ENCODE measurements at places on chromosomes 2 and 18.

GRCh38 chr2:128422571-128422970 lies 103.9 kb upstream of the HS6ST1 start:
- DNase-seq, result no peak

DNA sequence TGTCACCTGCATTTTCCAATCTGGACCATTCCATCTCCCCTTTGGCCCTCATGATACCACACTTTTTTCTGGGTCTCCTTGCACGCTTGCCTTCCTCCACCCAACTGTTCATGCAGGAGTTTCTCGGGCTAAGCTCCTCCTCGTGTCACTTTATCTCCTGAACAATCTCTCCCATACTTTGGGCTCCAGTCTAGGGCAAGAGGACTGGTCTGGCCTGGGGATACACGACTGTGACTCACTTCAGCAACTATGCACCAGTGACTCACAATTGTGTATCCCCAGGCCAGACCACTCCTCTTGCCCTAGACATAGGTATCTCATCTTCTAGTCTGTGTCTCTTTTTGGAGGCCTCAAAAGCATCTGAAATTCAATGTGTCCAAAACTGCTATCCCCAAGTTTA lies 149.4 kb upstream of the PTPRM start:
- no peak for DNase-seq

DNA sequence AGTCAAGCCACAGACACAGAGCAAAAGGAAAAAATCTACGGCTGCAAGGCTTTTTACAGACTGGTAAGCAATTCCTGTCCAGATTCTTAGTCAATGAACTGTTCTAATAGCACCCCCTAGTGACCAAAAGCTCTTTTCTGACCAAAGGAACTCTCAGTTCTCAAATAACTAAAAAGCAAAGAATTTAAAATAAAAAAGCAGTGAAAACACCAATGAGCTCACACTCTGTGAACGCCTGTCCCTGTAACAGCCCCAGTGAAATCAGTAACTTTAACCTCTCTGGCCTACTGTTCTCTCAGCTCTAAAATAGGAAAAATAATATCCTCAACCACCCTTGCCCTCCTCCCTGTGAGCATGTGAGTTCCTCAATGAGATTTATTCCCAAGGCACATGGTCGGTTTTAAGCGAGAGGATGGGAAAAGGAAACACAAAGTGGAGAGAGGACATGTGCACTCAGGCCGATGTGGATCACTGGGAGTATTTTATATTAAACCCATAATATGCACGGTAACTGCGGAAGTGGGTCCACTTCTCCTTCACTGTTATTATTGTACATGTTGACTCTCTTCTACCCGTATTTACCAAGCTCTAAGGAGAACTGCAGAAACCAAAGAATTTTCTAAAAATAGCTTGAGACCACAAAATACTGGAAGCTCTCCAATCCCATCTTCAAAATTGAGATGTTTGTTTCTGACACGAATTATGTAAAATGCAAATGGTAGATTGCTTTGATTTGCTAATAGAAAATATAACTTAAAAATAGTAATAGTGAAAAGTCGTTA lies 128.5 kb downstream of the STK39 start:
- no peak for DNase-seq

GRCh38 chr18:25141886-25142285 lies 210.1 kb downstream of the ZNF521 start:
- DNase-seq, result no peak

DNA sequence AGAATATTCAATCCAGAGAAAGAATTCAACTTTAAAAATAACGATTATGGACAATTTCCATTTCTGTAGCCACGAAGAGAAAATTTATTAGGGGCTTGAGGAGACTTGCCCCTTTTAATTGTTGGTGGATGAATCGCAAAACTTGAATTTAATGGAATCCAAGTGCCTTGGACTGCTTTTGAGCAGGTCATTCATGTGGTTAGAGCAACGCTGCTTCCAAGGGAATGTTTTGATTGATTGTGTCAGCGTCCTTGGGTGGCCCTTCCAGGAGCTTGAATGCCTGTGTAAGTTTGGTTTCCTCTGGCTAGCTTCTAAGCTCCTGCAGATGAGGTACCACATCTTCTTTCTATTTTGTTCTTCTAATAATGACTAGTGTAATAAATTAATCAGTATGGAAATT lies 213.4 kb downstream of the LTBP1 start:
- DNase-seq, result no peak

GRCh38 chr18:30969670-30970170 lies 72.8 kb downstream of the DSC3 start:
- DNase-seq, result no peak

DNA sequence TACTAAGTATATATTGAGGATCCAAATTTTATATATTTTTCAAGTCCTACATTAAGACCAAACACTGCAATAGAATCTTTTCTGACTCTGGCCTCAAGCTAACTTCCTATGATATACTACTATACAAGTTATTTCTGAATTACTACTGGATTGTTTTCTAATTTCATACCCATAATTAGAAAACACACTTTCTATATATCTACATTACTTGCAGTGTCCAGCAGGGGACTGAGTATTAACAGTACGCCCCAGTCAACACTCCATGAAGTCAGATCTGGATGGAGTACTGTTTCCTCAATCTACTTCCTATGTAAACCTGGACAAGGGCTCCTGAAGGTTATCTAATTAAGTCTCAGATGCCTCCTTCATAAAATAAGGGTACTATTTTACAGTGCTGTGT lies 26.5 kb downstream of the RMP24 start:
- no peak for DNase-seq

DNA sequence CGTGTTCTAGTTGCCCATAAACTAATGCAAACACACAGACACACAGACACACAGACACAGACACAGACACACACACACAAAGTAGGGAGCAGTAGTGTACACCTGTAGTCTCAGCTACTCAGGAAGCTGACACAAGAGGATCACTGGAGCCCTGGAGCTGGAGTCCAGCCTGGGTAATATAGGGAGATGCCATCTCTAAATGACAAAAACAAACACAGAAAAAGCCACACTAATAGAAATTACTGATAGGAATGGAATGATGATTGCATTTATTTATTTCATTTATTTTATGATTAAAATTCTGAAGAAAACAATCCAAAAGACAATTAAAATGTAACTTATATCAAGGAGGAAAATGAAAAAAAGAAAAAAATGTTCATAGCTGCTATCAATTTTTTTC lies 30.8 kb downstream of the TCF4 start:
- no peak for DNase-seq

DNA sequence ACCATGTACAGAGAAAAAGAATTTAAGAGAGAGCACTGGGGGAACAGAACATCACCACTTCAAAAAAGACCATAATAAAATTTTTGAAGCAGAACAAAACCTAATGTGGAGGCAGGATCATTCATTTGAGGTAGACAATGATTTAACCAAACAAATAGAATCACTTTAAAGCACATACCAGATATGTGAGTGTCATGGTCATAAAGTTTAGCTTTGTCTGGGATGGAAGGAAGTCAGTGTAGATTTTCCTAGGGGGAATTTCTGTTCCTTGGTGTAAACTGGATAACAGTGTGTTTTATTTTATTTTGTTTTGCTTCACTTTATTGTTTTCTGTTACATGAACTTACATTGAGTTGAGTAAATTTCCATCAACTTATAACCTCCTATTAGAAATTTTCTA lies 120.8 kb downstream of the CRIM1 start:
- DNase-seq, result no peak

- DNase-seq, result no peak
Observed at GRCh38 chr18:55268628-55269275, 309.5 kb upstream of the CCDC68 start.

DNA sequence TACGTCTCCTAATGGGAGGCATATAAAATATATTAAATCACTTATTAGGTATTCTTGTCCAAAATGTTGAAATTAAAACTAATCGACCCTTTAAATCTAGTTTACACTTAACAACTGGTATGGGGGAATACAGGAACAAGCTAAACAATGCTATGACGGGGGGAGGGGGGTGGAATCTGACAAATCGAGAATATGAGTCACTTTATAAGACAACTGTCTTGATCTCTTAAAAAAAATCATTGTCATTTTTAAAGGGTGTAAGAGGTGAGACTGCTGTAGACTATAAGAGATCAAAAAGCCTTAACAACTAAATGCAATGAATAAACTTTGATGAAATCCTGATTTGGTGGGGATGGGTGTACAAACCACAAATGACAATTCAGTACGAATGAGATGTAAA lies 6.0 kb downstream of the MAP3K2 start:
- no peak for DNase-seq

- DNase-seq, result no peak
Observed at GRCh38 chr2:43123981-43124686, 102.3 kb downstream of the ZFP36L2 start.

- no peak for DNase-seq
Observed at GRCh38 chr18:27865431-27865830, 311.5 kb downstream of the CDH2 start.

- DNase-seq, result no peak
Observed at GRCh38 chr2:99662761-99663341, 173.0 kb upstream of the REV1 start.

- DNase-seq, result no peak
Observed at GRCh38 chr2:112144966-112145365, 6.8 kb downstream of the FBLN7 start.

- DNase-seq, result no peak
Observed at GRCh38 chr2:178666458-178666857, 140.8 kb downstream of the TTN start.

DNA sequence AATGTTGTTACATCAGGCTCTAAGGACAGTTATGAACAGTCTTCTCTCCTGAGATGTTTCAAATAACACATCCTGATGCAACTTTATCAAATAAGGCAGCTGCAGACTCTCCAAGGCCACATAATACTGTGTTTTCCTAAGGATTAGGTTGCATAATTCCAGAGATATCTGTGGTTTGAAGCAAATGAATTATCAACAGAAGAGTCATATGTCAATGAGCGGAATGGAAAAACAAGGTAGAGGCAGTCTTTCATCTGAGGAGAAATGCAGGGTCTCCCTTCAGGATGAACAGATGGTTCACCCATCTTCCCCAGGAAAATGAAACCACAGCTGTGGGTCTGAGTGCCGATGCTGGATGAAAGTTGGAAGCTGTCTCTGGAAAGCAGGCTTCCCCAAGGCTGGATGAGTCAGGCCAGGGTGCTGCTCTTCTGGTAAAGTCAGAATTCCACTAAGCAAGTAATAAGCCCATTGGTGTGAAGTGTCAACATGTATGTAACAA lies 22.2 kb downstream of the LYG1 start:
- no peak for DNase-seq

All from stimulated activated CD4-positive, alpha-beta T cell treated with anti-CD3 and anti-CD28 coated beads, Interleukin-1b, Interleukin-23, amount 100 ng/mL, for 48 hours (primary cell).